Keratinocyte (primary cell): ENCODE measurements at places on chromosomes 6 and 20. TPM values are rescaled to one million over a fixed set of nuclear protein-coding genes. Genes with fewer than 3 reads are reported as not detected.

The TNNC2 gene
- polyA plus RNA-seq: 0.16 TPM in 1 of 3 replicates, not detected in the others

The CYP39A1 gene
- 0.77 to 1.6 TPM (median 1.5 TPM) in 3 replicates for polyA plus RNA-seq

The PDYN gene
- 0.03 TPM in 1 of 3 replicates, not detected in the others for polyA plus RNA-seq

The FAXC gene
- 4.0 to 8.3 TPM (median 8.0 TPM) in 3 replicates for polyA plus RNA-seq

The PSORS1C2 gene
- polyA plus RNA-seq: not detected in 3 replicates

The STK38 gene
- 16.1 to 28.4 TPM (median 24.4 TPM) in 3 replicates for polyA plus RNA-seq

The AKAP7 gene
- polyA plus RNA-seq: 0.67 to 1.7 TPM (median 1.0 TPM) in 3 replicates

The APOM gene
- polyA plus RNA-seq: 1.4 to 2.6 TPM (median 2.3 TPM) in 3 replicates

The GPRC6A gene
- not detected in 3 replicates for polyA plus RNA-seq

The PABPC1L gene
- polyA plus RNA-seq: 27.2 to 31.4 TPM (median 29.8 TPM) in 3 replicates

The RBPJL gene
- not detected in 3 replicates for polyA plus RNA-seq

The VIP gene
- polyA plus RNA-seq: not detected in 3 replicates

The ZNF76 gene
- polyA plus RNA-seq: 7.2 to 11.5 TPM (median 7.6 TPM) in 3 replicates

The PNLDC1 gene
- 0.05 to 0.14 TPM (median 0.12 TPM) in 3 replicates for polyA plus RNA-seq

The MYB gene
- 0.04 to 0.06 TPM in 2 of 3 replicates, not detected in the other for polyA plus RNA-seq

The ZBTB46 gene
- 0.12 to 0.18 TPM (median 0.13 TPM) in 3 replicates for polyA plus RNA-seq

The ALDH8A1 gene
- polyA plus RNA-seq: 0.15 to 0.66 TPM (median 0.62 TPM) in 3 replicates

The C6orf132 gene
- 8.1 to 15.3 TPM (median 11.8 TPM) in 3 replicates for polyA plus RNA-seq

The IPCEF1 gene
- polyA plus RNA-seq: 0.03 to 0.26 TPM (median 0.21 TPM) in 3 replicates

The AMD1 gene
- 51.4 to 105 TPM (median 90.9 TPM) in 3 replicates for polyA plus RNA-seq

The BEND6 gene
- 0.77 to 1.0 TPM (median 0.77 TPM) in 3 replicates for polyA plus RNA-seq
